ENCODE measurements at places on chromosomes 2 and 18. TPM values are rescaled to one million over a fixed set of nuclear protein-coding genes. Genes with fewer than 3 reads are reported as not detected.
A peak's percentile ranks its signal among the peaks of the same experiment; 100 is the strongest.

TGFA gene
- 0.47 TPM for total RNA-seq

DNA sequence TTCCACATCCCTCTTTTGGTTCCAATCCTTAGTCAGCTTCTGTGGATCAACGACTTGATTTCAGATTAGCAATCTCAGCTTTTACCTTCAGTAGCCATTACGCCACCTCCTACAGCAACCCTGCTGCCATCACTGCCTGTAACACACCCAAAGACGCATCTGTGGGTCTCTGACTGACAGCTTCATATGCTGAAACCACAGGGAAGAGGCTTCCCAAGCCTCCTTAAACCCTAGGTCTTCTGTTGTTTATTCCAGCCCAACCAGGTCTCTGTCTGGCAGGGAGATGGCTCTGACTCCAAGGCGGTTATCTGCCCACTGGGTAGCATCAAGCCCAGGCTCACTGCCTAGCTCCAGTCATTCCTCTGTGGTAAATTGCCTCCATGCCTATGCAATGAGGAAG, 28.6 kb upstream of the TRIB2 start:
- DNase-seq: no peak
- no peak overlapping the region for H3K27ac ChIP-seq
- H3K4me1 ChIP-seq: no peaks in the 10 kb centered on the region
- H3K27me3 ChIP-seq: no peaks in the 10 kb centered on the region
- H3K36me3 ChIP-seq: no peaks in the 10 kb centered on the region

HOXD3 gene
- total RNA-seq: not detected

SIX2 gene
- total RNA-seq: not detected

ANKRD53 gene
- total RNA-seq: 0.42 TPM

CLEC4F gene
- total RNA-seq: not detected

GRCh38 chr2:187224989-187225388, 223.1 kb downstream of the CALCRL start:
- no peaks in the 10 kb centered on the region for H3K27me3 ChIP-seq
- no peaks in the 10 kb centered on the region for H3K4me1 ChIP-seq
- no peak overlapping the region for H3K27ac ChIP-seq
- no peak for DNase-seq
- H3K4me3 ChIP-seq: no peak overlapping the region

GRCh38 chr2:238202326-238203093, 985 bp downstream of the ILKAP start:
- DNase-seq: no peak
- no peaks in the 10 kb centered on the region for H3K27me3 ChIP-seq

NR4A2 gene
- total RNA-seq: 290 TPM

DNA sequence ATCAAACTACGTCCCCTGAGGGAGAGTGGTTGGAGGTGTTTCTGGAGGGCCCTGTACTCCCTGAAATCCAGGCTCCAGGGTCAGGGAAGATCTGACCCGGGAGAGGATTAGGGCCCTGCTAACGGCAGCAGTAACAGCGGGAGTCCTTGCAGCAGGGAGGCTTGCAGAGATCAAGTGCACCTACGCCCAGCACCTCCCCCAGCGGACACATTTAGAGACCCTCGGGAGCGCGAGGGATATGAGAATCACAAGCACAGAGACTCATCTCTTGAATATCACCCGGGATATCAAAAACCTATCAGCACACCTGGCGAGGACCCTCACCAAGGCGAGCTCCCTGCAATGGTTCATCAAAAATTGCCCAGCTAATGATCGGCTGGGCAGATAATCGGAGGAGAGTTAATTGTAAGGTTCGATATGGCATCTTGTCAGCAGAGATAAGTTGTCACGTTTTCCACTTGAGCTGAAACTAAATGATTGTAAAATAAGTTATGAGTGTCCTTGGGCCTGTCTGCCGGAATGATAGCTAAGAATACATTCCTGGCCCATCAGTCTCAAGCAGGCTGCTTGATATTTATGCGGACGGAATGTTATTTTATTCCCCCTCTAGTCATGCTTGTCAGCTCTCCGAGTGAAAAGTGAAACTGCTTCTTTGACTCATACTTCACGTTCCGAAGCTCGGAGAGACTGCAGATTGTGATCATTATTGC, 209.8 kb downstream of the GBX2 start:
- H3K4me1 ChIP-seq: no peaks in the 10 kb centered on the region
- peaks cover 3% of the 10 kb centered on the region for H3K27me3 ChIP-seq
- H3K36me3 ChIP-seq: no peaks in the 10 kb centered on the region
- no peak overlapping the region for H3K4me3 ChIP-seq

DNA sequence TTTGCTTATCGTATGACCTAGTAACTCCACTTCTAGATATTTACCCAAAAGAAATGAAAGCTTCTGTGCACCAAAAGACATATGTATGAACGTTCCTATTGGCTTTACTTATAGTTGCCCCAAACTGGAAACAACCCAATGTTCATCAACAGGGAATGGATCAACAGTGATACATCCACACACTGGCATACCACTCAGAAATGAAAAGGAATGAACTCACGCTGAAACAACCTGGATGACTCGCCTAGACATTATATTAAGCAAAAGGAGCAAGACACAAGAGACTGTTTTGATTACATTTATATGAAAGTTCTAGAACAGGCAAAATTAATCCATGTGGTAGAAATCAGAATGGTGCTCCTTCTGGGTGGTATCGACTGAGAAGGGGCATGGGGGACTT, 18.9 kb downstream of the ADRA2B start:
- DNase-seq: no peak
- no peak overlapping the region for H3K27ac ChIP-seq
- no peaks in the 10 kb centered on the region for H3K36me3 ChIP-seq
- H3K4me3 ChIP-seq: no peak overlapping the region

ABCB11 gene
- total RNA-seq: not detected

NEU2 gene
- not detected for total RNA-seq

DNA sequence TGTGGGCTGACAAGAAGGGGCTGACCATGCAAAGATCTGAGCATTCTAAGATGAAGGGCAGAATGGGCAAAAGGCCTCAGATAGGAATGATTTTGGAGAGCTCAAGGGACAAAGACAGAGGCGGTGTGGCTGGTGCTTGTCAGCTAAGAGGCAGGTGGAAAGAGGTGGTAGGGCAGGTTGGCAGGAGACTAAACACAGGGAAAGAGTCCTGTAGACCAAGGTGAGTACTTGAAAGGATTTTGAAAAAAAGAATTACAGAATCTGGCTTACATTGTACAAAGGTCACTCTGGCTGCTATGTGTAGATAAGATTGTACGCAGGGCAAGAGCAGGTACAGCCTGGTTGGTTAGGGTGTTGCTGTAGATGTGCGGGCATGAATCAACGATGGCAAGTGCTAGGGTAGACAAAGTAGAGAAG, 50.6 kb downstream of the STK39 start:
- H3K4me3 ChIP-seq: no peak overlapping the region
- H3K4me1 ChIP-seq: peaks cover 42% of the 10 kb centered on the region
- DNase-seq: no peak
- no peak overlapping the region for H3K27ac ChIP-seq
- H3K36me3 ChIP-seq: no peaks in the 10 kb centered on the region
- H3K27me3 ChIP-seq: no peaks in the 10 kb centered on the region

CENPA gene
- total RNA-seq: 1.0 TPM

- H3K27ac ChIP-seq: no peak overlapping the region
- no peak for DNase-seq
- no peaks in the 10 kb centered on the region for H3K27me3 ChIP-seq
- no peaks in the 10 kb centered on the region for H3K36me3 ChIP-seq
- H3K4me1 ChIP-seq: no peaks in the 10 kb centered on the region
Measured at GRCh38 chr18:2826581-2826980, 20.2 kb upstream of the EMILIN2 start.

GRCh38 chr2:11903085-11903606, 156.7 kb downstream of the LPIN1 start:
- no peaks in the 10 kb centered on the region for H3K27me3 ChIP-seq
- H3K36me3 ChIP-seq: no peaks in the 10 kb centered on the region
- DNase-seq: no peak
- no peak overlapping the region for H3K4me3 ChIP-seq
- no peaks in the 10 kb centered on the region for H3K4me1 ChIP-seq
- H3K27ac ChIP-seq: no peak overlapping the region

- no peaks in the 10 kb centered on the region for H3K27me3 ChIP-seq
- peaks cover 30% of the 10 kb centered on the region for H3K4me1 ChIP-seq
- DNase-seq: no peak
Measured at GRCh38 chr2:8571792-8572499, 109.9 kb upstream of the ID2 start.

PPP1R1C gene
- total RNA-seq: not detected

MRPS5 gene
- total RNA-seq: 15.3 TPM

- no peak overlapping the region for H3K4me3 ChIP-seq
- H3K4me1 ChIP-seq: no peaks in the 10 kb centered on the region
- no peaks in the 10 kb centered on the region for H3K36me3 ChIP-seq
- no peak for DNase-seq
- H3K27me3 ChIP-seq: no peaks in the 10 kb centered on the region
- no peak overlapping the region for H3K27ac ChIP-seq
Measured at GRCh38 chr2:174148833-174149232, 99.5 kb downstream of the OLA1 start.

DNA sequence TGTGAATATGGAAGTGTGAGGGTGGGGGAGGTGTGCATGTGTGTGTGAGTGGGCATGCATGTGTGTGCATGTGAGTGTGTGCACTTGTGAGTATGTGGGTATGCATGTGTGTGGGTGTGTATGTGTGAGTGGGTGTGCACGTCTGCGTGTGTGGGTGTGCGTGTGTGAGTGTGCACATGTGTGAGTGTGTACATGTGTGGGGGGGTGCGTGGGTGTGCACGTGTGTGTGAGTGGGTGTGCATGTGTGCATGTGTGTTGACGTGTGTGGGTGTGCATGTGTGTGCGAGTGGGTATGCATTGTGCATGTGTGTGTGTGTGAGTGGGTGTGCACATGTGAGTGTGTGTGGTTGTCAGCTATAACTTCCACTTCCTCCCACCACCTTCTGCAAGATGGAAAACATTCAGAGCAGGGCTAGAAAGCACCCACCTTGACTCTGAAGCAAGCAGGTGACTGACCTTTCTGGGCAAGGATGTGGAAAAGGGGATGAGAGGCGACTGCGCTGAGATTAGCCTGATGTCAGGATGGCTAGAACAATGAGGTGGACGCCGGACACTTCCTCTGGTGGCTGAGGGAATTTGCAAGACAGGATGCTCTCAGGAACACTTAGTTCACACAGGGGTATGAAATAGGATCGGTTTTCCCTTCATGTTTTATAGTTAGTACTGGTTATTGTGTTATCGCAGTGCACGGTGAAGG, 103.6 kb downstream of the ACKR3 start:
- no peaks in the 10 kb centered on the region for H3K36me3 ChIP-seq
- H3K4me3 ChIP-seq: no peak overlapping the region
- H3K27me3 ChIP-seq: no peaks in the 10 kb centered on the region
- H3K4me1 ChIP-seq: no peaks in the 10 kb centered on the region
- no peak overlapping the region for H3K27ac ChIP-seq

MROH2A gene
- total RNA-seq: not detected

DNA sequence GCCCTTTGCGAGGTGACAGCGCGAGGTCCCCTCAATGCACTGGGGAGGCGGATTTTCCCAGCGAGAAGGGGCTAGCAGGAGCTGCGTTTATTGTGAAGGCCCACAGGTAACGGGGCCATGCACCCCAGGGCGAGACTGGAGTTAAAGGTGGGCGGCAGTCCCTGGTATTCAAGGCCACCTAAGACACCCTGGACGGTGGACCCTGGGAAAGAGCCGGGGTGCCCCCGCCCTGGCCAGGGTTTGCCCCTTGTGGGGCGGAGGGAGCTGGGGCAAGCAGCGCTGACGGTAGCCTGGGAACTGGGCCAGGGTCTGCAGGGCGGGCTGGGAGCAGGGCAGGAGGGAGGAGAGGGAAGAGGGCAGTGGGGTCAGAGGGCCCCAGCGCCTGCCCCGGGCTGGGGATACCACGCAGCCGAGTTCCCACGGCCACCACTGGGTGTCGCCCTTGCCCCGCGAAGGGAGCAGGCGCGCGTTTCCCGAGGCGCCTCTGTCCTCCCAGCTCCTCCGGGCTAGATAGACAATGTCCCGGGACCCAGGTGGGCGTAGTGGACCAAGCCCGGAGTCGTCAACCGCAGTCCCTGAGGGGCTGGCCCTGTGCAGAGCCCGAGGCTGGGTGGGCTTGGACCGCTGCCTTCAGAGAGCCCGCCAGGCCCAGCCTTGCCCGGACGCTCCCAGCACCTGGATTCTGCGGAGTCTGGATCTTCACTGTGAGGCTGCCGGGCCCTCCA, 80.2 kb downstream of the SMAD4 start:
- DNase-seq: peak; percentile 76
- no peaks in the 10 kb centered on the region for H3K36me3 ChIP-seq
- H3K4me1 ChIP-seq: peaks cover 17% of the 10 kb centered on the region
- H3K4me3 ChIP-seq: no peak overlapping the region
- no peaks in the 10 kb centered on the region for H3K27me3 ChIP-seq

DNA sequence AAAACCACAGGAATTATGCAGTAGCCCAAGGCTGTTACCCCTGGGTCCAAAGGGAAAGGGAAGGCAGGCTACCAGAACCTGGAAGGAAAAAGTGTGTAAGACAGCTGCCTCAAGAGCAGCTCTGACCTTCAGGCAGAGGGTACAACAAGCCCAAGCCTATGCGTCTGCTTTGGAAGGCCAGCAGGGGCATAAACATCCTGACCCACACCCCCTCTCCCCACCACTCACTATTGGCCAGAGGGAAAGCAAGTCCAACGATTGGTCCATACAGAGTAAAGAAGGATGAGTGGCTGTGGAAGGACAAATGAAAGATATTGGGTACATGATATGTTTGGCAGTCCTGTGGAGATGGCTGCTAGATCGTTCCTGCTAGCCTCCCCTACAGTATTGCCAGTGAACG, 227.6 kb upstream of the HNRNPA3 start:
- no peak overlapping the region for H3K27ac ChIP-seq
- H3K4me3 ChIP-seq: no peak overlapping the region
- no peaks in the 10 kb centered on the region for H3K36me3 ChIP-seq
- peaks cover 3% of the 10 kb centered on the region for H3K27me3 ChIP-seq
- no peak for DNase-seq

- no peak overlapping the region for H3K27ac ChIP-seq
- peaks cover 7% of the 10 kb centered on the region for H3K27me3 ChIP-seq
- no peaks in the 10 kb centered on the region for H3K4me1 ChIP-seq
- DNase-seq: no peak
- no peaks in the 10 kb centered on the region for H3K36me3 ChIP-seq
- H3K4me3 ChIP-seq: no peak overlapping the region
Measured at GRCh38 chr2:221264318-221264717, 307.8 kb downstream of the EPHA4 start.

UGT1A5 gene
- total RNA-seq: not detected

PSMA8 gene
- total RNA-seq: not detected

- no peaks in the 10 kb centered on the region for H3K36me3 ChIP-seq
- no peak overlapping the region for H3K4me3 ChIP-seq
- H3K27me3 ChIP-seq: no peaks in the 10 kb centered on the region
- no peak overlapping the region for H3K27ac ChIP-seq
- H3K4me1 ChIP-seq: no peaks in the 10 kb centered on the region
Measured at GRCh38 chr2:121839584-121839983, 84.1 kb downstream of the TSN start.

ANKRD62 gene
- total RNA-seq: not detected

DNA sequence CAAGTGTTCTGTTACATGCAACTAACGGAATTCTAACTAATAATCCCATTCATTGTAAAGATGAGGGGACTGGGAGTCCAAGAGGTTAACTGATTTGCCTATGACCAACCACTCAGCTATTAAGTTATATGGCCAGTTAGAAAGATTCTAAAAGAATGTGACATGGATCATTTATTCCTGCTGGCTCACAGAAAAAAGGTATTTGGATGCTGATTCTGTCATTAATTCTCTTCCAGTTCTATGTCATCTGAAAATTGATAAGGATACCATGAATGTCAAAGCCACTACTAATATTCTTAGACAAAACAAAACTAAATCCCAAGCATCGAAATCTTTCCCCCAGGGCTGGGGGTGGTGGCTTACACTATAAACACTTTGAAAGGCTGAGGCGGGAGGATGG, 41.2 kb upstream of the GORASP2 start:
- no peaks in the 10 kb centered on the region for H3K4me1 ChIP-seq
- no peaks in the 10 kb centered on the region for H3K36me3 ChIP-seq
- H3K4me3 ChIP-seq: no peak overlapping the region
- H3K27me3 ChIP-seq: no peaks in the 10 kb centered on the region
- no peak overlapping the region for H3K27ac ChIP-seq

TMEM127 gene
- 34.2 TPM for total RNA-seq

Data from CD4-positive, alpha-beta T cell (primary cell).